LHCN-M2 (cell line): ENCODE measurements at places on chromosomes 1 and 21. TPM values are rescaled to one million over a fixed set of nuclear protein-coding genes. Genes with fewer than 3 reads are reported as not detected.

C1QA gene
- total RNA-seq: not detected in 2 replicates

NASP gene
- 112 and 123 TPM in 2 replicates for total RNA-seq

DNA sequence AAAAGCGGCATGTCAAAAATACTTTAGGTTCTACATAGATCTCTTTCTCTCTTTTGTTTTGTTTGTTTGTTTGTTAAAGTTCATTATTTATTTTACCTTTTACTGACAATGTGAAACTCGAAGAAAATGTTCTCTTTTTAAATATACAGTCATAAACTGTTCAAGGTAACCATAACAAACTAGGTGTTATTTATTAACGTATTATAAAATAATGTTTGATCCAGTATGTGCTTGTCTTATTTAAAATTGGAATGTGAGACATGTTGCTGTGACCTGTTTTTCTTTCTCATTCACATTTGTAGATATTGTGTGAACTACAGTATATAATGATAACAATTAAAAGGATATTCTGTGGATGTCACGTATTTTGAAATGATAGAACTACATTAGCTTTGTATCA is 5.9 kb upstream of the LEPR start:
- no peak for DNase-seq

GRCh38 chr1:21022279-21023040 is 154.2 kb downstream of the EIF4G3 start:
- peak; percentile 99 for DNase-seq

DNA sequence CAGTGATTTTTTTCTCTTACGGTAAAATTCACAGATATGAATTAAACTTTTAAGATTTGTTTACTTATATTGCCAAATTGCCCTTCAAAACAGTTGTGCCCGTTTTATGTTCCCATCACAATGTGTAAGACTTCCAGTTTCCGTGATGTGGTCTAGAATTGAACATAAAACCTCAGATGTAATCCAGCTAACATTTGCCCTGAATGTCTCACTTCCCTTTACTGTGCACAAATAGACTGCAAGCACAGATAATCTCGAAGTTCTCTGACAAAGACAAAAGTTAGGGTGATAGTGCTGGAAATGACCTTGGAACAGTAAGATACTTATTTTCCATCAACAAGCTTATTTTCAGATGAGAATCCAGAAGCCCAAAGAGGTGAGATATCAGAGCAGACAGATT is 177.5 kb downstream of the ZZZ3 start:
- peak; percentile 97 for DNase-seq

DNA sequence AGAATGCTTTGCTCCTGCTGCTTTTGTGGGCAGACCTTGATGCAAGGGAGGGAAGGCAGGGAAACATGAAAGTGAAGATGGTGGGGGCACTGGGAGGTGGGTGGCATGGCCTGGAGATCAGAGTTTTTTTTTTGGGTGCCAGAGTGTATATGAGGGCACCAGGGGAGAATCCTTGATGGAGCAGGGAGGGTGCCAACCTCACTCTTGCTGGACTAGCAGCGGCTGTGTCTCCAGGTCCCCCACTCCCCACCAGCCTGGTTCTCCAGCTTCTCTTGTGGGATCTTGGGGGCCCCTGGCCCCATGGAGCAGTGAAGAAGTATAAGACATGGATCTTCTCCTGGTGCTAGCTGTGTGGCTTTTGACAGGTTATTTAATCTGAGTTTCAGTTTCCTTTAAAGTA is 13.5 kb upstream of the PRELP start:
- DNase-seq: no peak

GRCh38 chr1:200506471-200506870 is 96.6 kb upstream of the ZNF281 start:
- no peak for DNase-seq

GRCh38 chr1:187264995-187265602 is 436.4 kb downstream of the PLA2G4A start:
- peak; percentile 1 for DNase-seq

DNA sequence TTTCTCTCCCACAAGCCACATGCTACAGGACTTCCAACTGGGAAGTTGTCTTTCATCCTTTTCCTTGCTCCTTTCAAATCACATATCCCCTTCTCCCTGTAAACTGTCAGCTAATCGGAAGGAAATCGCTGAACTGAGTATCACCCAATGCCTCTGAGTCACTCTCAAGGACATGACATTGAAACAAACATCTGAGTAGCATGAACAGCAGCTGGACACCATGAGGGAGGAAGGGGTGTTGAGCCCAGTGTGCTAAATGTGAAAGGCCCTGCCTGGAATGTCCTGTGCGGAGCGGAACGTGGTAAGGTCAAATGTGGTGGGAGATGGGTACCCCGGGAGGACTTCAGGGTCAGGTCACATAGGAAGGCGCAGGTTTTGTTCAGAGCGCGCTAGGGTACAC is at the start of gene OR2AJ1:
TSS of gene OR2AJ1 (plus strand) at position 22 of the 400 bp plus-strand sequence. CDS start 8,880 bp downstream, outside the sequence.
- no peak for DNase-seq

DNA sequence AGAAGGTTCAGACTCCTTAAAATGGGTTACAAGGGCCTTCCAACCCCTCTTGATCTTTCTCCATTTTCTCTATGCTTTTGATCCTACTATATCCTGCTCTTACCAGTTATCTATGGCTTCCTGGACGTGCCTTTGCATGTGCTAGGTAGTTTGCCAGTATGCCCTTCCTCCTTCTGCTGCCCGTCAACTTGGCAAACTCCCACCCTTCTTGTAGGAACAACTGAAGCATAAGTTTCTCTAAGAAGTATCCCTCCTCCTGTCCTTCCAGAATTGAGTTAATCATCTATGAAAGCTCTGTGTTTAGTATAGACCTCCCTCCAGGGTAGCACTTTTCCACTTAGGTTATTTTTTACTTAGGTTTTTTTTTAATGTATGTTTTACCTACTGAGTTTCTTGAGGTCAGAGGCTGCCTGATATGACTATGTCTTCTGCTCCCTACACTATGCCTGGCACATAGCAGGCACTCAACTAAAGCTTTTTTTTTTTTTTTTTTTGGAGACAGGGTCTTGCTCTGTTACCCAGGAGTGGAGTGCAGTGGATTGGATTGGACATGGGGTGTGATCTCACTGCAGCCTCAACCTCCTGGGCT is 10.0 kb upstream of the IGSF3 start:
- DNase-seq: no peak
